ENCODE measurements at places on chromosomes 4 and X.

- no peak for DNase-seq
Measured at GRCh38 chrX:19849464-19850080, 37.8 kb downstream of the SH3KBP1 start.

DNA sequence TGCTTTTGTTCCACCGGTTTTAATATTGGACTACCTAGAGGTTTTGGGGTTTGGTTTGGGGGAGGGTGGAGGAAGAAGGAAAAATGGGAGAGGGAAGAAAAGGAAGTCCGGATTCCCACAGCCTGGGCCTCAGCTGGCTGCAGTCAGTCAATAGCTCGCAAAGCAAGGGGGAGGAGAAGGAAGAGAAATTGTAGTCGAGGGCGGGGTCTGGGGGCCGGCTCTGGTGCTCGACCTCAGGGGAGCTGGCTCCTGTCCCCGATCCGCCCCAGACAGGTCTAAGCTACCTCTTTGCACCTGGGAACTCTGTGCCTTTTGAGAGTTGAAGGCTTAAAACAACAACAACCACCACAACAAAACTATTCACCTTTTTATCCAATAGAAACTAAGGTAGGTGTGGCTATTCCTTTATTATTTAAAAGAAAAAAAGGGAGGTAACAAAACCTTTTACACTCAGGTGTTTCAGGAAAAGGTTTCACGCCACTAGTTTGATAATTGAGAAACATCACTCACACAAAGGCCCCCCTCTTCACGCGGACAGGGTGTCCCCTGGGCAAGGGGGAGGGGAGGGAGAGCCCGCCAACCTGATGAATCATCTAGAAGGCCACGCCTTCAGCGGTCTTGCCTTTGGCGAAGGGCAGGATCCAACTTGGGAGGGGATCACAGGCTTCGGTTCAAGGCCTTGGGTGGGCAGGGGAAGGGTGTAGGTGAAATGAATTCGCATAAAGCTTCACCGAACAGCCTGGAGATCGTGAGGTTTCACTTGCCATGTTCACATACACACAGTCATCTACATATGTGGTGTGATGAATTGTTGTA is 1.6 kb upstream of the LNX1 start:
- no peak for DNase-seq

- no peak for DNase-seq
Measured at GRCh38 chrX:44785652-44786051, 58.2 kb upstream of the DUSP21 start.

GRCh38 chr4:138078751-138079520 is 163.2 kb downstream of the SLC7A11 start:
- DNase-seq: no peak

GRCh38 chr4:78975865-78976264 is 36.6 kb upstream of the PAQR3 start:
- no peak for DNase-seq
